ENCODE measurements at places on chromosomes 6 and 20. TPM values are rescaled to one million over a fixed set of nuclear protein-coding genes. Genes with fewer than 3 reads are reported as not detected.

The TFAP2B gene
- polyA plus RNA-seq, result 1.1 TPM

The FOXS1 gene
- 0.99 TPM for polyA plus RNA-seq

The TGM3 gene
- not detected for polyA plus RNA-seq

The POLR1C gene
- 59.1 TPM for polyA plus RNA-seq

- DNase-seq, result no peak
Measured at GRCh38 chr20:58130581-58130980, 97.9 kb downstream of the ANKRD60 start.
